NCI-H1694 treated with DMSO at 0.1 percent for 48 hours (cell line): ENCODE measurements at places on chromosomes 11 and 22.

DNA sequence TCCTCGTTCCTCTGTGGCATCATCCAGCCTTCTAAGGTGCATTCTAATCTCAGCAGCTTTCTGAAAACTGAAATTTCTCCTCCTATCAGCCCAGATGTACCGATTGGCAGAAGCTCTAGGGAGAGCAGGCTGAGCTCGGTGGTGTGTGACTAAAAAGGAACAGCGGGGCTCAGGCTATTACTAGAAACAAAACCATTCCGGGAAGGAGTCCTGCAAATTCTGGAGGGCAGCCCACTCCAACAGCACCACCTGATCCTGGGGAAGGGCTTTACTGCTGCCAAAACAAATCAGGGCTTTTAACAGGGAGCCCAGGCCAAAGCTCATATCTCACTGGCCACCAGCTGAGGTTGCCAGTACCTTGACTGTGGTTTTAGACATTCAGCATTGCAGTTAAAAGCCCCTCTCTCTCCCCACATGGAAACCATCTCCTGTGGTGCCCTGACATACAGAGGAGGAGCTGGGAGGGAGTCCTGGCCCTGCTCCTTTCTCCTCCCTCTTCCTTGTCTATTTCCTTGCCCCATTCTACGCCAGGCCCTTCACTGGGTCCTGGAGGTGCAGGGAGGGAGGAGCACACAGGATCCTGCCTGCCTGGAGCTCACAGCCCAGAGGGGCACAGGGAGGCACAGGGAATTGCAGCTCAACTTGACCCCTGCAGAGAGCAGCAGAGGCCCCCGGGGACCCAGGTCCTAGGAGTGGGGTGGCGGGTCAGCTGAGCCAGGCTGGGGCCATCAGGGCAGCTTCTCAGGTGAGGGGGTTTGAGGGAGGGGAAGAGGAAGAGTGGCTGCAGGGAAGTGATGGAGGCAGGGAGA is 889 bp downstream of the PLAAT4 start:
- DNase-seq: peak; percentile 87

GRCh38 chr11:126139111-126140091 is 72.0 kb downstream of the RPUSD4 start:
- DNase-seq: peak; percentile 46

DNA sequence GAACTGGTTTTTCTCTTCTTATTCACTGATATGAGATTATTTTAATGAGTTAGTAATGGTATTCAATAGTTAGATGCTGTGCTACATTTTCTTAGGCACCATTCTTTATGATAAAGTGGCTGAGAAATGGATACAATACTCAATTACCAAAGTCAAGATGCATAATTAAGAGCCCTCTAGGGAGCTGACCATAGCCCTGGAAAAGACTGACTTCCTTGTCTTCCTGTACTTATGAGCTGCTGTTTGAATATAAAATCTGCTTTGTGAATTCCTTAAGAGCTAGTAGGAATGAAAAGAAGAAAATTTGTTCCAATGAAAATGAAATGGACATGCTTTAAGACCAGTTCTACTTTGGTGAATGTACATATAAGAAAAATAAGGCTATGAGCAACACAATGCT is 452.3 kb downstream of the KCNA4 start:
- DNase-seq: no peak

DNA sequence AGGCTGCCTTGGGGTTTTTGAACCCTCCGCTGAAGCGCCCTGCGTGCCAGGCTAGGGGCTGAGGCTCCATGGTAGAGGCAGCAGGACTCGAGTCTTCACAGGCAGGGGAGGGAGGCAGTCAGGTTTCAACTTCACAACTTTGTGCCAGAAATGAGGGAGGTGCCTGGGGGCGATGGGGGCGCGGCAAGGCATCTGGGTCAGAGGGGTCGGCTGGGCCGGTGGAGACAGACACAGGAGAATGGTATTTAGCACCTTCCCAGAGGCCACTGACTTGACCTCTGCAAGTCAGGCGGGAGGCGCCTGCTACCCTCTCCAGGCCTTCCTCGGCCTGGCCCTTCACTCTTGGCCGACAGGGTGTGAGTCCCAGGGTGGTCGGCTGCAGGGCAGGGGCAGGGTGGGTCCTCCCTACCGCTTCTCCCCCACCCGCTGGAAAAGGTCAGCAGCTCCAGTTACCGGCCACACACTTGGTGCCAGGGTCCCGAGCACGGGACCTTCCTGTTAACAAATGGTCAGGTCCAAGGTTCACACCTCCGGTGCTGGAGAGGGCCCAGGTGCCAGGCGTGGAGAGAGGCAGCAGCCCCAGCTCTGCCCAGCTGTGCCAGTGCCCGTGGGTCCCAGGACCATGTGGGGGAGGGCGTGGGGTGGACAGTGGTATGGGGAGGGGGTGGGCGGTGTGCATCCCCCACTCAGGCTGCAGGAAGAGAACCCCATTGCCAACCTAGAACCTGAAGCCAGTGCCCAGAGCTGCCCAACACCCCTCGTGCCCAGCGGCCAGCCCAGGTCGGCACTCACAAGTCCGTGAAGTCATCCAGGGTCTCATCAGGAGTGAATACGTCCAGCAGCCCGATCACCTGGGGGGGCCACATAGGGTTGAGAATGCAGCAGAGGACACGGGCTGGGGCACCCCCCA is 3.8 kb downstream of the MAPK12 start:
- DNase-seq: no peak

DNA sequence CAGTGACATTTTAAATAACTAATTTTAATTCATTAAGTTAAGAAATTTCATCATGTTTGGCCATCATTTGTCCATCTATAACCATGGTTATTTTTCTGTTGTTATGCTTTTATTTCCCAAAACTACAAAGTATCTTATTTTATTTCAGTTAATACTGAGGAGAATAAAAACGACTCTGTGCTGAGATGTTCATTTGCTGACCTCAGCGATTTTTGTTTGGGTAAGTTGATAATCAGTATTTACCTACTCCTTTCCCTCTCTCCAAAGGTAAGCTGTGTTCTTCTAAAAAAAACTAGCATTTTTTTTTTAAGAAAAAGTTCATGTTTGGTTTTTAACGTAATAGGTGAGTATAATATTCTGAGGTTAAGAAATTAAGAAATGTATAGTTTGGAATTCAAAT is 111.7 kb downstream of the ANO3 start:
- no peak for DNase-seq

- no peak for DNase-seq
Measured at GRCh38 chr11:43736502-43737200, 56.1 kb downstream of the HSD17B12 start.

DNA sequence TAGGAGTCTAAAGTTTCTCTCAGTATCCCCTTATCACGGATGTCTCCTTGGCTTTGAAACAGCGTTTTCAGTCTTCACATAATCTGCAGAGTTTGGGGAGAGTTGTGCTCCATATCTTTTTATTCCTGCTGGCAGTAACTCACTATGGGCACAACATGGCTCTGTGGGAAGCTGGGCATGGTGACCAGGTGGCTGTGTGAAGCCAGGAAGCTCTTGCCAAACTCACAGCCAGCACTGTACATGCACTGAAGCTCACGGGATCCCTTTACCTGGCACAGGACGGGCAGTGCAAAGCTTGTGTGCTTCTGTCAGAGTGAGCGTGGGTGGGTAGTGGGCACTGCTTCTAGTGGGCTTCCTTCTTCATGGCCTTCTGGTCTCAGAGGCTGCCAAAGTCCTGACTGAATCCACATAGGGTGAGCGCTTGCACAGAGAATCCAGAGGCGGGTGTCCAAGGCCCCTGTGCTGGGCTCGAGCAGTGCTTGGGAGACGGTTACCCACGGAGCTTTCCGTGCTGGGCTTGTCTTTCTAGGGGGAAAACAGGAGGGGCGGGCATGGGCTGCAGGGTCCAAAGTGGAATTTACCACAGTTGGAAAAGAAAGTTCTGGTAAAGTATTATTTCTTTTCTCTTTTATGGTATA is 10.8 kb upstream of the KDM4E start:
- DNase-seq: no peak

DNA sequence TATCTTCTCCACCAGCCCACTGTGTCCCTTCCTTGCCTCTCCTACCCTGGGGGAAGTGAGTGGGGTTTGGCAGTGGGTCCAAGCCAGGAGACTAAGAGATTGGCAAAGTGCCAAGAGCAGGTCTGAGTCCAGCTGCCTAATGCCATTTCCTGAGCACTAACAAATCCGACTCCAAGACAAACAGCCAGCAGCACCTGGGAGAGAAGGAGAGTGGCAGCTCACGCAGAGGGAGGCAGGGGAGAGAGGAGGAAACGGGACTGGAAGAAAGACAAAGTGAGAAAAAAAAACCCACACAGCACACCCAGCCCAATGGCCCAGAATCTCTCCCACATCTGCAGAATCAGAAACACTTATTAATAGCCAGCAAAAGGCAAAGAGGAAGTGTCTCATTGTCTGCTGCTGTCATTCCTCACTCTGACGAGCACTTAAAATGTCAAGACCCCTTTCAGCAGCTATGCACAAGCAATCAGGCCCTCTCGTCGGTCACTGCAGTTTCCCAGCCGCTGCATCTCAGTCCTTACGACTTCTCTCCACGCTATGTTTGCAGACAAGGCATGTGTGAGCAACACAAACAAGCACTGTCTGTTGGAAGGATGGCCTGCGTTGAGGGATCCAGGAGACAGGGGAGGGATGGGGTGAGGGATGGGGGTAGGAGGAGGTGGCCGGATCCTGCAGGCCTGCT is 558.4 kb upstream of the CADM1 start:
- no peak for DNase-seq

DNA sequence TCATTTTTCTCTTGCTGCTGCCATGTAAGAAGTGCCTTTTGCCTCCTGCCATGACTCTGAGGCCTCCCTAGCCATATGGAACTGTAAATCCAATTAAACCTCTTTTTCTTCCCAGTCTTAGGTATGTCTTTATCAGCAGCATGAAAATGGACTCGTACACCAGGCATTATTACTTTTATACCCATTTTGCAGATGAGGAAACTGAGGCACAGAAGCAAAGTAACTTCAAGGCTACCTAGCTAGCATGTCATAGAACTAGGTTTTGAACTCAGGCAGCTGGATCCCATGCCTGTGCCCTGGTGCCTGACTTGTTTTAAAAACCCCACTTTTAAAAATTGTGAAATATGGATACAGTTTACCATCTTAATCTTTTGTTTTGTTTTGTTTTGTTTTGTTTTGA is 25.8 kb downstream of the KIAA1671 start:
- DNase-seq: no peak

DNA sequence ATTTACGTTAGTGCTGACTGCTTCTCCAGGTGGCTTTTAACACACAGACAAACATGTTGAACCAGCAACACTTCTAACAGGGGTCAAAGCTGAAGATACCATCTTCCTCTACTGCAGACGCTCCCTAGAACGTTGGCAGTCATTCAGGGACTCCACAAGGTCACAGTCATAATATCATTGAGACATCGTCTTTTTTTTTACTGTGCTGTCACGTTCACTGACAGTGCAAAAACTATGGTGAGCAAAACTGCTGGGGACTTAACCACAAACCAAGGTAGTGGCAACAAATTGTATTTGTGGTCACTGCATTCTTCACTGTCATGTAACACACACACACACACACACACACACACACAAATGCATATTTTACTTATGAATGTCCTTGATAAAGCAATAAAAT is 244.9 kb downstream of the CASP12 start:
- DNase-seq: no peak

DNA sequence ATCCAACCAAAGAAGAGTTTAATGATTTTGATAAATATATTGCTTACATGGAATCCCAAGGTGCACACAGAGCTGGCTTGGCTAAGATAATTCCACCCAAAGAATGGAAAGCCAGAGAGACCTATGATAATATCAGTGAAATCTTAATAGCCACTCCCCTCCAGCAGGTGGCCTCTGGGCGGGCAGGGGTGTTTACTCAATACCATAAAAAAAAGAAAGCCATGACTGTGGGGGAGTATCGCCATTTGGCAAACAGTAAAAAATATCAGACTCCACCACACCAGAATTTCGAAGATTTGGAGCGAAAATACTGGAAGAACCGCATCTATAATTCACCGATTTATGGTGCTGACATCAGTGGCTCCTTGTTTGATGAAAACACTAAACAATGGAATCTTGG is 23.9 kb downstream of the KDM4D start:
- no peak for DNase-seq

DNA sequence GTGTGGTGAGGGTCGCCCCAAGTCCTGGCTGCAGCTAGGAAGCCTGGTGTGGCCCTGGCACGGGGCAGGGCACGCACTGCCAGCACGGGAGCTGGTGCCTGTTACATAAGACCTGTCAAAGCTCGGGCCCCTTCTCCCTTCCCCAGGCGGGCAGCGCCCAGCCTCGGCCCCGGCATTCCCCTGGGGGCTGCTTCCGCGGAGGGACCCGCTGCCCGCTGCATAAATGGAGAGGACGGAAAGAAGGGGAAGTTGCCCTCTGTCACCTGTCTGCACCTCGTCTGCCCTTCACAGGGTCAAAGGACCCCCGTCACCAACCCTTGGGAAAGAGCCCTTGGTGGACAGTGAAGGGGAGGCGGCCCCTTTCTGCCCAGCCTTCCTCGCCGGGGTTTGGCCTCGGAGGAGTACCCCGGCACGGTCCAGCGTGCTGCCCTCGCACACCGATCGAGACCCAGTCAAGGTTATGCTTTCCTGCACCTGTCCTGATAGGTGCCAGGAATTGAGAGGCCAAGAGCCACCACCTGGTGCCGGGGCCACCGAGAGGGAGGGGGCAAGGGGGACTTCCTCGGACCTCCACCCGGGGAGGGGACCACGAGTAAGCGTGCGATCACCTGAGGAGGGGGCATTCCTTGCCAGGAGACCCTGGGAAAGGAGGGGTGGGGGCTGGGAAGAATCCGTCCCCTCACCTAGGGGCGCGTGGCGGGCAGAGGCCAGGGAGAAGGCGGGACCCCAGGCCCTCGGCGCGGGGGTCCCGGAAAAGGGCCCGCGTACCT is 16.8 kb upstream of the MFRP start:
- no peak for DNase-seq

- no peak for DNase-seq
Measured at GRCh38 chr22:20383538-20383937, 10.4 kb upstream of the ZNF74 start.

GRCh38 chr11:74255741-74256375 is 55.6 kb downstream of the P4HA3 start:
- DNase-seq: peak; percentile 36

DNA sequence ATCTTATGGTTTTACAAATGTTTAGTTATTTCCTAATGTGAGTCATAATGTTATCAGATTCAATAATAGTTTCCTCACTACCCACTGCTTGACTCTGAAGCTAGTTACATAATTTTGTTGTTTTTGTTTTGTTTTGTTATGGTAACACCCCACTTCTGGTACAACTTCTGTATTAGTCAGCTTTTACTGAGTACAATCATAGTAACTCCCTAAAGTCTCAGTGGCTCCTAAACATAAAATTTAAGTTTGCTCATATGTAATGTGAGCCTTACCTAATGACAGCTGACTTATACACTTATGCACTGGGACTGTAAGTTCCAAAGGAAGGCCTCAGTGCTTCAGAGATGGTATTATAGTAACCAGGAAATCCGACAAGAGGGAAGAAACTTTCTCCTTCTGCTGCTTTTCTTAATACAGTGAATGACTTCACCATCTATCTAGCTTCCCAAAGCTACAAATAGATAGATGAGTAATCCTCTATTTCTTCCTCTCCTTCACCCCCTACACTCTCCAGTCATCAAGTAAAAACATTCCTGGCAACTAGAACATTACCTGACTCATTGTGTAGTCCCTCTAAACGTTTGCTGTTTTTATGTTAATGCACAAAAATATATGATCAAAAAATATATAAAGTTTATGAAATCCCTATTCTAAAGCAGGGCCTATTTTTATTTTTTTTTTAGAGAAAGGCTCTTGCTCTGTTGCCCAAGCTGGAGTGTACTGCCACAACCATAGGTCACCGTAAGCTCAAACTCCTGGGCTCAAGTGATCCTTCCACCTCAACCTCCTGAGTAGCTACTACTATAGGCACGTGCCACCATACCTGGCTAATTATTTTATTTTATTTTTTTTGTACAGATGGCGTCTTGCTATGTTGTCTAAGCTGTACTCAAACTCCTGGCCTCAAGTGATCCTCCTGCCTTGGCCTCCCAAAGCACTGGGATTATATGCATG is 563.0 kb downstream of the SOX6 start:
- DNase-seq: no peak
